ENCODE measurements at places on chromosomes 12 and 14. TPM values are rescaled to one million over a fixed set of nuclear protein-coding genes. Genes with fewer than 3 reads are reported as not detected.
A peak's percentile ranks its signal among the peaks of the same experiment; 100 is the strongest.

Gene LBHD2
- total RNA-seq, result not detected

Gene PAX9
- total RNA-seq, result not detected

Gene IRAK3
- total RNA-seq, result 21.4 TPM

DNA sequence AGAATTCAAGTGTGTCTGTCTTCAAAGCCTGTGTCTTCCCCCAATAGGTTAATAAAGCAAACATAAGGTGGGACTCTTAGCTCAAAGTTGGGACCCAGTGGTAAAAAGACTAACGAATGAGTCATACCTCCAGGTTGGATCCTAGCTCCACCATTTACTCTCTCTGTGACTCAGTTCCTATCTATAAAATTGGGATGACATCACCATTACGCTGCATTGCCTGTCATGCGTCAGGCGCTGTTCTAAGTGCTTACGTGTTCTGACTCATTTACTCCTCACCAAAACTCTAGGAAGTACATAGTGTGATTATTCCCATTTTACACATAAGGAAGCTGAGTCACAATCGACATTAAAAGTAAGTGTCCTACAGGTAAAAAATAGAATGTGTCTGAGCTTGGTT lies 915.8 kb downstream of the VRK1 start:
- DNase-seq, result peak; percentile 25

Gene CLEC4A
- total RNA-seq, result 0.45 TPM

DNA sequence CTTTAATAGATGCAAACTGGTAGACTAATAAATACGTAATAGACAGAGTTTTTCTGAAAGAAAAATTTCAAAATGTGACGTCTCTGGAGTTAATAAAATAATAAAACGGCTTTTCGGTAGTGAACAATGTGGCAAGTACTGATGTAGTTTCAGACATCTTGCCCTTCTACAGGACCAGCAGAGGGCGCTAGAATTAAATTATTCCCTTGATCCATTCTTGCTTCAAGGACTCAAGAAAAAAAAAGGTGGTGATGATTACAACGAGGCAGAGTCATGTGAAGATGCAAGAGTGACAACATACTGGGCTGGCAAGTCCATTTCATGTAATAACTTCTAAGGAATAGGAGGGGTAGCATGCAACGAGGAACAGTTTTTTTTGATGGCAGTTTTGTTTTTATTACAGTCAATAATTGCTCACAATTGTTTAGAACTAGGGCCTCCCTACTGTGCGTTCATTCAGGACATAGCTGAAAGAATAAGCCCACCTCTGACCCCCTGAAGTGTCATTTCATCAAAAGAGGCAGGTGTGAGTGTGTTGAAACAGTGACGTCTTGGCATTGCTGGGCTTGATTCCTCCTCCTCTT lies 101.0 kb upstream of the GZMB start:
- DNase-seq, result peak; percentile 79

Gene TAS2R10
- not detected for total RNA-seq

DNA sequence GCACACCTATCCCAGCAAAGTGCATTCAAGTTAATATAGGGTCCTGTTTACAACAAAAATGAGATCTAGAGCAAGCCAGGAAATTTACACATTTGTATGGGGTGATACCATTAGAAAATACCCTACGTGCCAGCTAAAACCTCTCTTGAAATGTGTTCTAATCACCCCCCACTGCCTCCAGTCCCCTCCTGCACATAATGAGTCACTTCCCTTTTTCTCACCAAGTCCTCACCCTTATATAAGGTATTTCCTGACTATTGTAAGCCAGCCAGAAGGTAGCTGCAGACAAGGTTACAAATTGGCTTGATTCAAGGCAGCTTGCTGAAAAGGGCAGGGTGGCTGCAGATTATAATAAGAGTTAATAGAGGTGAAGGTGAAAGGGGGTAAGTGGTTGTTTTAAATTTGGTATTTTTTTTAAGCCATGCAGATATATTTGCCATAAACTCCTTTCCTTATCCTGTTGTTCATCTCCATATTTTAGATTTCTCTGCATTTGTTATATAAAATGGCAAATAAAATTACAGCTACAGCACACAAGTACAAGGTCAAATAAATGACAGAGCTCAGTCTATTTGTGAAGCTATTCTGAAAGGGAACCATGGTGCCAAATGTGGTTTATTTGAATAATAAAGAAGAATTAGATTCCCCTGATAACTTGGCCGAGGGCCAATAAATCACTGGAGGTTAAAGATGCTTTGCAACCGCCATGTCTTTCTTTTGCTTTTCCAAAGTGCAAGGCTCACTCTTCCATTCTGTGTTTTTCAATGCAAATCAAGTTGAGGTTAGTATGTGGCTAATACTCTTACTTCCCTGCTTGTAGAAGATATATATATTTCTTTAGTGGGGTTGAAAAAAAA lies 385.9 kb downstream of the EGLN3 start:
- peak; percentile 61 for DNase-seq

Gene RAPGEF3
- total RNA-seq, result 16.6 TPM

GRCh38 chr14:72599579-72600470 lies 294.1 kb downstream of the DPF3 start:
- DNase-seq, result no peak

Gene GNPTAB
- total RNA-seq, result 31.5 TPM

Data from fibroblast of the aortic adventitia (primary cell).